Esophagus muscularis mucosa (tissue), 4 donors: ENCODE measurements at places on chromosomes 5 and 9. TPM values are rescaled to one million over a fixed set of nuclear protein-coding genes. Genes with fewer than 3 reads are reported as not detected.

- H3K27me3 ChIP-seq = no peaks in the 10 kb centered on the region
- DNase-seq = no peak
- no peak overlapping the region for H3K4me3 ChIP-seq
- no peaks in the 10 kb centered on the region for H3K4me1 ChIP-seq
- H3K27ac ChIP-seq = no peak overlapping the region
- no peaks in the 10 kb centered on the region for H3K36me3 ChIP-seq
Observed at GRCh38 chr5:66747607-66748006, 151.4 kb downstream of the MAST4 start.

AIF1L gene
- 9.1 TPM for total RNA-seq

DNA sequence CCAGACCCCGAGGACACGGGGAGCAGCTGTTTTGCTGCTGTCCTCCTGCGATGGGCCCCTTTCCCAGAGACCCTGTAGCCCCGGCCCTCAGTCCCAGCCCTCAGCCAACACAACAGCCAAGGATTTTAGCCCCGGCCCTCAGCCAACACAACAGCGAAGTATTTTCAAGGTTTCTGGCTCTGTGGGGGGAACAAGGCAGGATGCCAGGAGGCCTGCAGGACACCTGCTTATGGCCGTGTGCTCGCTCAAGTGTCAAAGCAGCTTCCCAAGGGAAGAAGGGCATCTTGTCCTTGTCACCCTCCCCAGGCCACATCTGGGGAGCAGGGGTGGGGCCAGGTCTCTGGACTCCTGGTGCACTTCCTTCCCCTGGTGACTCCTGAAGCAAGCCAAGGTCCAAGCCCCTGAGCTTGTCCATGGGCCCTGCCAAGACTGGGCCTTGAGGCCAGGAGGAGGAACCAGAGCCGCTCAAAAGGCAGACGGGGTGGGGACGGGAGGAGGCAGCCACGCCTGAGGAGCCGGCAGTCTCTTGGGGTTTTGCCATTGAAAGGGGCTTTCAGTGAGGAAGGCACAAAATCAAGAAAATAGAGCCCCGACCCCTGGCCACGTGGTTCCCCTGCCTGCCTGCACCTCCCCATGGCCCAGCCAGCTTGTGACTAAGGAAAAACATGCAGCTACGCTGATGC lies 10.8 kb downstream of the KCNT1 start:
- no peak overlapping the region for H3K4me3 ChIP-seq
- no peaks in the 10 kb centered on the region for H3K27me3 ChIP-seq
- H3K4me1 ChIP-seq = peaks cover 5% of the 10 kb centered on the region
- DNase-seq = no peak
- no peaks in the 10 kb centered on the region for H3K36me3 ChIP-seq

GRCh38 chr9:136693490-136694162 lies 6.4 kb upstream of the AGPAT2 start:
- H3K27ac ChIP-seq = no peak overlapping the region
- no peak for DNase-seq
- H3K4me1 ChIP-seq = peaks cover 37% of the 10 kb centered on the region
- H3K27me3 ChIP-seq = no peaks in the 10 kb centered on the region
- H3K36me3 ChIP-seq = no peaks in the 10 kb centered on the region

- no peak overlapping the region for H3K4me3 ChIP-seq
- H3K4me1 ChIP-seq = no peaks in the 10 kb centered on the region
- no peaks in the 10 kb centered on the region for H3K36me3 ChIP-seq
- H3K27me3 ChIP-seq = no peaks in the 10 kb centered on the region
- H3K27ac ChIP-seq = no peak overlapping the region
Observed at GRCh38 chr9:113720495-113720894, 155.6 kb upstream of the ZNF618 start.

GGTA1 gene
- 12.5 TPM for total RNA-seq

DNA sequence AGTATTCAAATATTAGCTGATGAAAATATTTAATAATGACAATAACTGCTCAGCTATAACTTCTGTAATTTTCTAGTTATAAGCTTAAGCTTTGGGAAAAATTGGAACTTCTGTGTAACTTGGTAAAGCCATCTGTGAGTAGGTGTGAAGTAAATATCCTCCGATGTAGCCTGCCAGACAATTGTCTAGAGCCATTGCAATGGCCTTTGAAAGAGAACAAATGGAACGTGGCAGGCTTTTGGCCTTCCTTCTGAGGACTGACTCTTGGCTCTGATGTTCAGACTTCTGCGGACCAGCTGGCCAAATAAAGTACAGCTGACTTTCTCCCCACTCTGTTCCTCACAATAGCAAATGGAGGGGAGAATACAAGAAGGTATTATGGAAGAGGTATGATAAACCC lies 203.4 kb upstream of the NMUR2 start:
- H3K4me3 ChIP-seq = no peak overlapping the region
- H3K4me1 ChIP-seq = no peaks in the 10 kb centered on the region
- no peak for DNase-seq
- H3K36me3 ChIP-seq = no peaks in the 10 kb centered on the region
- no peak overlapping the region for H3K27ac ChIP-seq

DNA sequence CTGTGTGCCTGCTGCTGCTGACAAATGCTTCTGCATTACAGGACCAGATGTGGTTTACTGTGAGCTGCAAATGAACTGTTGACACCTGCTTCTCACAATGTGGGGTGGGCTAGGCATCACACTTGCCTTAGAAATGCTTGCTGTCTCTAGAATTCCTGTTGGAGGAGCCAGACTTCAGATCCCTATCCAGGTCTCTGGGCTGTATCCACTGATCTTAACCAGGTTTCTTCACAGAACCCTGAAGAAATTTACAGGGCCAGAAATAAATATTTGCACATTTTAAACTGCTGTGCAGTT lies 255.4 kb downstream of the FAM114A2 start:
- no peaks in the 10 kb centered on the region for H3K36me3 ChIP-seq
- no peak overlapping the region for H3K27ac ChIP-seq
- H3K27me3 ChIP-seq = no peaks in the 10 kb centered on the region
- DNase-seq = no peak
- H3K4me3 ChIP-seq = no peak overlapping the region

FAM221B gene
- total RNA-seq = not detected

DNA sequence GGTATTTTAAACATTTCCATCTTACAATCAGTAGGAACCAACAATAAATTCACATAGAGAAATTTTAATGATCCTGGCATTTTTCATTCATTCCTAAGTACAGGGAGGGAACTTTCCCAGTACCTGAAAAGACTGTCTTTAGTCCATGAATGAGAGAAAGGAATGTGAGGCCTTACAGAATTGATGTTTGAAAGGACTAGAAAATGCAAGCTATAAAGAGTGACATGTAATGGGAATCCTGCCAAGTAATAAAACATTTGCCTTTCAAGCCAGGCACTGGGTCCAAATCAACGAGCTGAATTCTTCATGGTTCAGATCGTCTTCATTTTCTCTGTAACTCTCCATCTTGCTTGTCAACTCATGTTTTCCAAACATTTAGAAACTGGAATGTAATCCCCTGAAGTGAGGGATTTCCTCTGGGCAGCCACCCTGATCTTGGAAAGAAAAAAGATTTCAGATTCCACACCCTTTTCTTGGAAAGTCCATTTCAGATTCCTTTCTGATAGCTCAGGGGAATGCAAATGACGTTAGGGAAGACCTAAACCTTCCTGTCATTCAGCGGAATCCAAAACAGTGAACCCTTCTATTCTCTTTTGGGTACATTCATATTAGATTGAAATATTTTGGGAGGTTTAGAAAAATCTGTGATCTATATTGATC lies 315.8 kb downstream of the SH3GL2 start:
- no peak overlapping the region for H3K4me3 ChIP-seq
- H3K27ac ChIP-seq = no peak overlapping the region
- H3K4me1 ChIP-seq = no peaks in the 10 kb centered on the region
- no peaks in the 10 kb centered on the region for H3K36me3 ChIP-seq
- H3K27me3 ChIP-seq = no peaks in the 10 kb centered on the region

SLC28A3 gene
- under 0.01 TPM for total RNA-seq

CNTFR gene
- 1.8 TPM for total RNA-seq

DNA sequence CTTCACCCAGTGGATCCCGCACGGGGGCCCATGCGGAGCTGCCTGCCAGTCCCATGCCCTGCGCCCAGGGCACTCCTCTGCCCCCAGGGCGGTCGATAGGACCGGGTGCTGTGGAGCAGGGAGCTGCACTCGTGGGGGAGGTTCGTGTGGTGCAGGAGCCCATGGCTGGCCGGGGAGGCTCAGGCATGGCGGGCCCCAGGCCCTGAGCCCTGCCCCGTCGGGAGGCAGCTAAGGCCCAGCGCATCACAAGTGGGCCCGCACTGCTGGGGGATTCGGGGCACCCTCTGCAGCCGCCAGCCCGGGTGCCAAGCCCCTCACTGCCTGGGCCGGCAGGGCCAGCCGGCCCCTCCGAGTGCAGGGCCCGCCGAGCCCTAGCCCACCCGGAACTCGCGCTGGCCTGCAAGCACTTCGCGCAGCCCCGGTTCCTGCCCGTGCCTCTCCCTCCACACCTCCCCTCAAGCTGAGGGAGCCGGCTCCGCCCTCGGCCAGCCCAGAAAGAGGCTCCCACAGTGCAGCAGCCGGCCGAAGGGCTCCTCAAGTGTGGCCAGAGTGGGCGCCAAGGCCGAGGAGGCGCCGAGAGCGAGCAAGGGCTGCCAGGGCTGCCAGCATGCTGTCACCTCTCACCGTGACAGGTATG lies 221.1 kb upstream of the RORB start:
- DNase-seq = no peak
- H3K4me1 ChIP-seq = no peaks in the 10 kb centered on the region
- no peak overlapping the region for H3K4me3 ChIP-seq

DNA sequence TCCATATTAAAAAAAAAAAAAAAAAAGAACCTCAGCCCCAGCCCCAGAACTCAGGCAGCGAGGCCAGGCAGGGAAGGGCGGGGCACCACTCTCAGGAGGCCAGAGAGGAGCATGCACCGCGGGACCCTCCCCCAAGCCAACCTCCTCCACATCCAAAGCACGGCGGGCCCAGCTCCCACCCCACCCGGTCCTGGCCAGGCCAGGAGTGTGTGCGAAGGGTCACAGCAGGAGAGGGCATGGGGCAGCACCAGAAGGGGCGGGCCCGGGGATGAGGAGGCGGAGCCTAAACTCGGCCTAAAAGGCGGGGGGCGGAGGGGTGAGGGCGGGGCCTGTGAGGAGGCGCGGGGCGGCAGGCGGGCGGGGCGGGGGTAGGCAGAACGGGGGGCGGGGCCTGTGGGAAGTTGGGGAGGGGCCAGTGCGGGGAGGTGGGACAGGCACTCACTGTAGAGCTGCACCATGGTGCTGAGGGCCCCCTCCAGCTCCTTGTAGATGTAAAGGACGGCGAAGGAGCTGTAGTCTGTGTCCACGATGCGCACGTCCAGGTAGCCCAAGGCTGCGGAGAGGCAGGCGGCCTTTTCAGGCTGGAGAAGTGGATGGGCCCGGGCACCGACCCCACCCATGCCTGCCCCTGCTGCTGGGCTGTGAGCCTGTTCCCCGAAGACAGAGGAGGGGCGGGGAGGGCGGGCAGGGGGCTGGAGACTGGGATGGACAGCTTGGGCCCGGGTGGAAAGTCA lies 1.2 kb downstream of the LCN15 start:
- DNase-seq = no peak
- H3K27ac ChIP-seq = no peak overlapping the region
- peaks cover 11% of the 10 kb centered on the region for H3K4me1 ChIP-seq
- H3K4me3 ChIP-seq = no peak overlapping the region
- H3K36me3 ChIP-seq = no peaks in the 10 kb centered on the region

DNA sequence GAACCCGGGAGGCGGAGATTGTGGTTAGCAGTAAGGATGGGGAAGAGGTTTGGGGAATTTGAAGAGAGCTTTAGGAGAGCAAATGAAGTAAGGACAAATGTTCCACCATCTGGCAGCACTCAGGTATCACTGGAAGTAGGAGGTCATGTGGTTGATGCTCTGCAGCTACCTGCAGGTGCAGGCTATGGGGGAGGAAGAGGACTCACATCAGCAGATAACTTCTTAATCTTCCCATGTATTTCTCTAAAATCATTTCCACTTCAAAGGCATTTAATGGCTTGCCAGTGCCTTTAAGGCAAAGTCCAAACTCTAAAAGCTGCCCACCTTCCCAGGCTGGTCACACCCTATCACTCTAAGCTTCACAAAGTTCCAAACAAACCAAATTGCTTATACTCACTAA lies 8.1 kb upstream of the HAVCR1 start:
- H3K4me3 ChIP-seq = no peak overlapping the region
- H3K27ac ChIP-seq = no peak overlapping the region
- no peaks in the 10 kb centered on the region for H3K4me1 ChIP-seq
- H3K27me3 ChIP-seq = no peaks in the 10 kb centered on the region
- no peaks in the 10 kb centered on the region for H3K36me3 ChIP-seq
- DNase-seq = no peak

IFNA2 gene
- total RNA-seq = not detected

DNA sequence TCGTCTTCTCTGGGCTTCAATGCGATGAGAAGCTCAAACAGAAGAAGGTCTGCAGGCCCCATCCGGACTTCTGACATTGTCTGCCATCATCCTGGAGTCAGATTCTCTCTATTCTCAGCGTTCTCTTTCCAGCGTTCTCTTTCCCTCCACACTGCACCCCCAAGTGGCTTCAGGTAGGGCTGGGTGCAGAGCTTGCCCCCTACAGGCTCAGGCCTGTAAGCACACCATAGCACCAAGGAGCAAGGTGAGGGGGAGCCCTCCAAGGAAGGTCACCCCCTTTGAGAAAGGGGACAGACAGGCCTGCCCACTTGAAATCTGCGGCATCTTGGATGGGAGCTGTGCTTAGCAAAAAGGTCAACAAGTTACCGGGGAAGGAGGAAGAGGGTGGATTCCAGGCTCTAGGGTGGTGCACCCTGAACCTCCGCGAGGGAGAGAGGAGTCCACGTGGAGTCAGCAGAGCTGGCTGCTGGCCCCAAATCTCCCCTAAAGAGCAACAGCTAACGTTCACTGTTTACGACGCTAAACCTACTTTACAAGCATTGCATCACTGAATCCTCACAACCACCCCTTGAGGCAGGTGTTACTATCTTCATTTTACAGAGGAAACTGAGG lies 27.5 kb downstream of the GPX3 start:
- no peak for DNase-seq
- H3K27ac ChIP-seq = peak overlapping the region; percentile 32
- peaks cover 8% of the 10 kb centered on the region for H3K4me1 ChIP-seq
- H3K4me3 ChIP-seq = no peak overlapping the region

DNA sequence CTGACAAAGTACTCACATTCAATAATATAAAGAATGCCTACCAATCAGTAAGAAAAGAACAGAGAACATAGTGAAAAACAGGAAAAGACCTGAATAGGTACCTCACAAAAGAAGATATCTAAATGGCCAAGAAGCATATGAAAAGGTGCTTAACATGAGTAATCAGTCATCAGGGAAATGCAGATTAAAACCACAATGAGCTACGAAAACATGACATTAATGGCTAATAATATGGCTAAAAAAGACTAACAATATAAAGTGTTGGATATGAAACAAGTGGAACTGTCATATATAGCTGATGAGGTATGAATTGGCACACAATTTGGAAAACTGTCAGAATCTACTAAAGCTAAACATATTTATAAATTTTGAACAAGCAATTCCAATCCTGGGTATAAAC lies 18.9 kb downstream of the DENND1A start:
- no peak overlapping the region for H3K27ac ChIP-seq
- no peak for DNase-seq
- no peaks in the 10 kb centered on the region for H3K27me3 ChIP-seq
- H3K4me3 ChIP-seq = no peak overlapping the region

SPINK4 gene
- total RNA-seq = not detected
